ENCODE measurements at places on chromosomes 4 and X. TPM values are rescaled to one million over a fixed set of nuclear protein-coding genes. Genes with fewer than 3 reads are reported as not detected.

The FGFR3 gene
- 0.28 TPM for total RNA-seq

The ABHD18 gene
- 4.3 TPM for total RNA-seq

The CHRDL1 gene
- total RNA-seq, result 0.36 TPM

The CTAG1B gene
- not detected for total RNA-seq

The SHOX gene
- not detected for total RNA-seq

The CWH43 gene
- not detected for total RNA-seq

The IL15 gene
- 5.8 TPM for total RNA-seq

The DCLK2 gene
- total RNA-seq, result 11.3 TPM

The RPA4 gene
- total RNA-seq, result 2.5 TPM

The C4orf50 gene
- not detected for total RNA-seq

All from IMR-90 (cell line).